ACHN (cell line): ENCODE measurements at places on chromosomes 3 and 15.
A peak's percentile ranks its signal among the peaks of the same experiment; 100 is the strongest.

GRCh38 chr3:78728406-78729145 lies 1039.2 kb downstream of the ROBO1 start:
- DNase-seq, result no peak

DNA sequence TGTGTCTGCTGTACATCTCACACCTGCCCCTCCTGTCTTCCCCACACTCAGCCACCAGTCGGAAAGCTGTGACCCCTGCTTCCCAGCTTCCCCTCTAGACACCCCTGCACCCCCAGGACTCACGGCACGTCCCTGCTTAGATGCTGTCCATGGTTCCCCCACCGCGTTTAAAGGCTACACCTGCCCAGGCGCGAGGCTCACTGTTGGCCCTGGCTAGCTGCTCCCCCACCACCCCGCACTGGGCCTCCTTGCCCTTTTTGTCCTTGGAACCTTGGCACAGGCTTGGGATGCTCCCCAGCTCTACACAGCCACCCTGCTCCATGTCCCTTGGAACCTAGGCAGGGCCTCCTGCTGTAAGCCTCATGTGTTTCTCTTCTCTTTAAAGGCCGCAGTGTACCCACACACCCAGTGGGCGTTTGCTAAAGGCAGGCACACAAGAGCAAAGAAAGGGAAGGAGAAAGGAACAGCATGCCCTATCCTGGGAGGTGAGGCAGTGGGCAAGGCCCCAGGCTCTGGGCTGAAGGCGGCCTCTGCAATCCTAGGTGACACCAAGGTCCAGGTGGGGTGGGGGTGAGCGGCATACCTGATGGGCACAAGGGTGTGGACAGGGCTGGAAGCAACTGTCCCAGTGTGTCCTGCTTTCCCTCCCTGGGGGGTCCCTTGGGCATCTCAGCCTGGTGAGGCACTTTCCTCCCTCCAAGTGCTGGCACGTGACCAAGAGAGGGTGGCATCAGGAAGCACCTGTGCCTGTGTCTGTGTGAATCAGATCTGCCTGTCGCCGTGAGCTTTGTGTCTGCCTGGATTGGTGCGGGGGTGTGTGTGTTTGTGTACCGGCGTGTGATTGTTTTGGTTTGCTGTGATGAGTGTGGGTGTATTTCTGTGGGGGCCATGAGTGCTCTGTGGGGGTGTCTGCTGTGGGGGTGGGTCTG lies 54.4 kb downstream of the TPRA1 start:
- no peak for DNase-seq

DNA sequence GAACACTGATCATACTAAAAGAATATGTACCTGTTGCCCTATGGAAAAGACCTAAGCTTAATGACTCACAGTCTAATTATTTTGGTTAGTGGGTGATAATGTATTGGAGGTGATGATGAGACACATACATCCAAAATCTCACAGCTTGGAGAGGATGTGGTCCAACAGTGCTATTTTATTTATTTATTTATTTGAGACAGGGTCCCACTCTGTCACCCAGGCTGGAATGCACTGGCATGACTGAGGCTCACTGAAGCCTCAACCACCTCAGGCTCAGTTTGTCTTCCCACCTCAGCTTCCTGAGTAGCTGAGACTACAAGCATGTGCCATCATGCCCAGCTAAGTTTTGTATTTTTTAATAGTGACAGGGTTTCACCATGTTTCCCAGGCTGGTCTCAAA lies 35.0 kb downstream of the LPP start:
- no peak for DNase-seq

GRCh38 chr3:71376911-71377310 lies 206.6 kb downstream of the FOXP1 start:
- DNase-seq, result no peak

GRCh38 chr15:91853948-91854638 lies 585 bp downstream of the SLCO3A1 start:
- DNase-seq, result peak; percentile 40

GRCh38 chr3:172289583-172289982 lies 158.7 kb downstream of the GHSR start:
- no peak for DNase-seq

DNA sequence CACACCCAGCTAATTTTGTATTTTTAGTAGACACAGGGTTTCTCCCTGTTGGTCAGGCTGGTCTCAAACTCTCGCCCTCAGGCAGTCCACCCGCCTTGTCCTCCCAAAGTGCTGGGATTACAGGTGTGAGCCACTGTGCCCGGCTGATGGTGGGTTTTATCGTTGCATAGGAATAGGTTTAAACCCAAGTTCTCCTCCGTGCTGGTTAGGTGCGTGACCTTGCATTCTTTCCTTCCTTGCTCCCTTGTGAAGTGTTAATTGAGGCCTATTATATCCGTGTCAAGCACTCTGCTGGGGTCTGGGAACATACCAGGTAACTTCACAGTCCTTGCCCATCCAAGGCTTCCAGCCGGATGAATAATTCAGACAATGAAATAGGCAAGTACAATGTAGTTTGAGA lies 19.3 kb upstream of the ETV5 start:
- DNase-seq, result no peak

DNA sequence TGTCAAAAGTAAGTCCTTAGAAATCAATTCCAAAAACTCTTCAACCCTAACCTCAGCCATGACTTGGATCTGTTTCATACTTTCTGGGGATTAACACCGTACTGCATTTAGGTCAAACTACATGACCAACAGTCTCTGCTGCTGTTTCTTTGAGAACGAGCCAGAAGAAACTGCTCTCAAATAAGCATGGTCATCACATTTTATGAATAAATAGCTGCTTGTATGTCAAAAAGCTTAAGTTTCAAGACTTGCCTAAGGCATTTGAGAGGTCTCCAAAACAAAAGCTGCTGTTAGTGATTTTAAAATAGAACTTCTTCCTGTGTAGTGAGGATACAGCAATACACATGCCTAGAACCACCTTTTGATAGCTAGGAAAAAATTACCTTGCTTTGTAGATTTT lies 166.3 kb upstream of the CHRM5 start:
- no peak for DNase-seq

DNA sequence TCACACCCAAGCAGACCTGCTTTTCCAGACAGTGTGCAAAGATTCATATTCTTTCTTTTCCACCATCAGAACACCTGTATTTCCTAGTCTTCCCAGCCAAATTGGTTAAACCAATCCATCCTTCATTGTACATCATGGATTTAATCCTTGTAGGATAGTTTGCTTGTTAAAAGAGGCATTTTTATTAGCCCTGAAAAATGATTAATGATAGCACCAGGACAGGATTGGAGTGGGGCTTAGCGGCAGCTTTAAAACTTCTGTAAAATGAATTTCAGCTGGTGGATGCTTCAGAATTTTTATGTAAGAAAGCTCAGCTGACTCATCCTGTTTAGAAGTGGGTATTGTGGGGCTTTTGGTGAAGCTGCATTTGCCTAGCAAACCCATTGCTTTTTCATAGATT lies 36.1 kb upstream of the ARHGEF26 start:
- DNase-seq, result no peak

- DNase-seq, result no peak
Measured at GRCh38 chr3:194265505-194265892, 85.6 kb downstream of the CPN2 start.

DNA sequence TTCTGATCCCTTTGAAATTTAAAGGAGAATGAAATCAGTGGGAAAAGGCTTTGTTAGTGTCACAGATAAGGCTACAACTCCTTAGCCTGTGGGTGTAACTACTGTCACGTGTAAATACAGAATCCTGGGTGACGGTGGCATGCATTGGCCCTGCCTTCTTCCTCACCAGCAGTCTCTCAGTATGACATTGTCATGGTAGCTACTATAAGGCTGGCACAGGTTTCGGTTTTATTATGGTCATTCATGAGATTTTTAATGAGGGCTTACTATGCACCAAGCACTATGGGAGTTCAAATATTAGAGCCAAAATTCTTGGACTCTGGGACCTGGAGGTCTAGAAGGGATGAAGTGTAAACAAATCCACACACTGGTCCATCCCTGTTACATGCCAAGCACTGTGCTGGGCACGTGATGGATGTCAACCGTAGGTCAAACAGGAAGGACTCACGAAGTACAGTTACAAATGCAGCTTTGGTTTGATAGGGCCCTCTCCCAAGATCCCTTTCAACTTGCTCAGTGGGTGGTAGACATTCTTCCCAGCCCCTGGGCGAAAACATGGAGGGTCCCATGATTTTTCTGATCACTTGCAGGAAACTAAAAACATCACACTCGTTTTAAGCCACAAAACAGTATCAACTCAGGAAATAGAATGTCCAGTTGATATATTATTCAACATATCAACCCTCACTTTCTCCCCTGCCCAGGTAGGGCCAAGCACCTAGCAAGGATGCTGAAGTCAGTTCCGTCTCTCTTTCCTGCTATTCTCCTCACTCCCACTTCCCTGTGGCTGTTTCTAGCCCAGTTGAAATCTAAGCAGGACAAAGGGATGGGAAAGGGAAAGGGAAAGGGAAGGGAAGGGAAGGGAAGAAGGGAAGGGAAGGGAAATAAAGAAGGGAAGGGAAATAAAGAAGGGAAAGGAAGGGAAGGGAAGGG lies 25.3 kb downstream of the BFSP2 start:
- no peak for DNase-seq

GRCh38 chr3:48524970-48525369 lies 21.0 kb upstream of the SHISA5 start:
- no peak for DNase-seq

DNA sequence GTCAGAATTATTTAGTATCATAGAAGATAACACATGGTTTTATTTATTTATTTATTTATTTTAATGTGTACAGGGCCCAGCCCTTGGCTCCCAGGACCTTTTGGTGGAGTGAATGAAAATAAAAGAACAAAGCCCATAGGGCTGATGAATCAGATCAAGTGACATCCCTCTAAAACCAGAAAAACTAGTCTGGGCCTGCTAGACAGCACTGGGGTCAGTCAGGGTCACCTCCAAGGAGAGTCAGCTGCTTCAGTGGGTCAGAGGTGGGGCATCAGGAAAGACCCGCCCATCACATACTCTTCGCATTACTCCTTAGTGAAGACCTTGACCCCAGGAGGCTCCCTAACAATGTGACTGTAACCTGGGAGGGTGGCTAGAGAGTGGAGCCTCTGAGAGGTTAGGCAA lies 12.8 kb downstream of the PPCDC start:
- no peak for DNase-seq

DNA sequence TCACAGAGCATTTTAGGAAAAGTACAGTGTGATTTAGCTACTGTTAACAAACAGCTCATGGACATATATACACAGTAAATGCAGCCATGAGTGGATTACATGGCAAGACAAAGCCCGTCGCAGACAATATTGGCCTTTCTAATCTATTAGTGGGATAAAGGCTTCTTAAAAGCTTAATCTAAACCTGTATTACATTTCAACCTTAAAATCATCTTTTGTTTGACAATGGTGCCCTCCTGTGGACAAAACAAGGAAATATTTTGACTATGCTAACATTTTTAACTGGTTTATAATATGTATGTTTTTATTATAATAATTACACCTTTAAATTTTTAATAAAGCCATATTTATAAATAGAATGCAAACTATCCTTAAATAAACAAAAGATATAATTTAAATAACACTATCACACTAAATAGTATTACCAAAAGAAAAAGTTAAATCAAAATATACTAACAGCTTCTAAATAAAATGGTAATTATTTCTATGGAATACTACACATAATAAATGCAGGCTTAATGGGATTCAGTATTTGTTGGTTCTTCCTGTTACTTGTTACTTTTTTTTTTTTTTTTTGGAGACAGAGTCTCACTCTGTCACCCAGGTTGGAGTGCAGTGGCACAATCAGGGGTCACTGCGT lies 38.6 kb downstream of the TAFA4 start:
- peak; percentile 39 for DNase-seq
